ENCODE measurements at places on chromosomes 3 and 15. TPM values are rescaled to one million over a fixed set of nuclear protein-coding genes. Genes with fewer than 3 reads are reported as not detected.

- DNase-seq, result peak; percentile 73
- H3K4me3 ChIP-seq, result no peak overlapping the region
- no peaks in the 10 kb centered on the region for H3K36me3 ChIP-seq
- peak overlapping the region; percentile 25 for H3K27ac ChIP-seq
- H3K4me1 ChIP-seq, result peaks cover 48% of the 10 kb centered on the region
These were observed 131.2 kb downstream of the IGF1R start for GRCh38 chr15:98779463-98780071.

Gene PDZRN3
- total RNA-seq, result 104 TPM

Gene OR5K2
- not detected for total RNA-seq

DNA sequence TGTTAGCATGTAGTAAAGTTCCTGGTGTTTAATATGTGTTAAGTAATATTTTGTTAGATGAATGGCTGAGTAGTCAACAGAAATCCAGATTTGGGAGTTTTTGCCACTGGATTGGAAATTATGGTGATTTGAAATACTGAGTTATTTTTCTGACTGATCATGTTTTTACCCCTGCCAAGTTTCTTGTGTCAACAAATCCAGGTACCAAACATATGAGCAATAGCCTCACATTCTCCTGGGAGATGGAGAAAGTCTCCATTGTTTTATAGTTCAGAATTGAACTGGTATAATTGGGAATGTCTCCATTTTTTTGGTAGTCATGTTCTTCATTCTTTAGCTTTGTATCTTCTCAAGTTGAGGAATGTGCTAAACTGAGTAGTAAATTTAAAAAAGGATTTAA is 767.2 kb upstream of the LMCD1 start:
- H3K4me1 ChIP-seq, result no peaks in the 10 kb centered on the region
- H3K4me3 ChIP-seq, result no peak overlapping the region
- H3K36me3 ChIP-seq, result no peaks in the 10 kb centered on the region
- no peaks in the 10 kb centered on the region for H3K27me3 ChIP-seq
- no peak for DNase-seq
- no peak overlapping the region for H3K27ac ChIP-seq

DNA sequence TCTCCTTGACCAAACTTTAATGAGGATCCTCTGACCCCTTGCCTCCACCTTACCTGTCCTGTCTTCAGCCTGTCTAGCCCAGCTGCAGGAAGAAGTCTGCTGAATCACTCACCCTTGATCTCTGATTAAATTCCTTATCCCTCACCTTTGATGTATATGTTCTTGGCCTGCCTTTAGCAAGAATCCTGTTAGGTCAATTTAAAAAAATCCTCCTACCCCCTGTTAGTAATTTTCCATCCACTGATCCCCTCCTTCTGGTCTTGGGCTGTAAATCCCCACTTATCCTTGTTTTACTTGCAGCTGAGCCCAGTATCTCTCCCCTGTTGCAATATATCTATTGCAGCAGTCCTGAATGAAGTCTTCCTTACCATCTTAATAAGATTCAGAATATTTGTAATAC is 39.0 kb downstream of the MYH15 start:
- no peaks in the 10 kb centered on the region for H3K4me1 ChIP-seq
- H3K36me3 ChIP-seq, result no peaks in the 10 kb centered on the region
- DNase-seq, result no peak

DNA sequence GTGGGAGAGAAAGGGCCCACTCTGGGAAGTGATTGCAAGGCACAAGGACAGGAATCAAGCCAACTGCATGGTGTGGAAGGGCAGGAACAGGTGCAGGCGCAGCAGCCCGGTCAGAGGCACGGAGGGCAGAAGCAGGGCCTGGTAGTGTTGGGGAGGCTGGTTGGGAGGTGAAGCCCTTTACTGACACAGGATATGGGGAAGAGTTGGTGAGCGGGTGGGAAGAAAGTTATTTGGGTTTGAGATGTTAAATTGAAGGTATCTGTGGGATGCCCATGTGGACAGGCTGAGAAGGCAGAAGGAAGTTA is 83.6 kb upstream of the ABHD2 start:
- H3K4me1 ChIP-seq, result peaks cover 9% of the 10 kb centered on the region
- no peaks in the 10 kb centered on the region for H3K36me3 ChIP-seq
- H3K27ac ChIP-seq, result no peak overlapping the region
- H3K4me3 ChIP-seq, result no peak overlapping the region
- no peaks in the 10 kb centered on the region for H3K27me3 ChIP-seq
- no peak for DNase-seq

- no peak overlapping the region for H3K27ac ChIP-seq
- no peak for DNase-seq
- H3K4me3 ChIP-seq, result peak overlapping the region; percentile 55
- H3K36me3 ChIP-seq, result no peaks in the 10 kb centered on the region
- H3K27me3 ChIP-seq, result no peaks in the 10 kb centered on the region
These were observed 1.2 kb upstream of the FAM81A start for GRCh38 chr15:59436774-59437141.

DNA sequence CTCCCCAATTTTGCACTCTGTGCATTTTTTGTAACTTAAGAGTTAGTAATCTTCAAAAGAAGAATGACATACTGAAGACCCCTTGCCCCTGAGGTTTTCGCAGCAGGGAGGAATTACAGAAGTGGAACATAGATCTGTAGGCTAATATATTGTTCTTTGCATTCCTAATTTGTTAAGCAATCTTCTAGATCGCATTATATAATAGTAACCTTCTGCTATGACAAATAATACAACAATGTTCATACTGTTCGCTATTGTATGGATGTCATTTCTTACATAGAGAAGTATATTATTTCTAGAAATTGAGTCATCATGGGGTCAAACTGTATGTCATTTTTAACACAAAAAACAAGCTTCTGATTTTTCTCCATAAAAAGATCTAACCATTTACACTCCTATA is 95.8 kb upstream of the TGFBR2 start:
- DNase-seq, result no peak
- H3K4me1 ChIP-seq, result peaks cover 6% of the 10 kb centered on the region
- no peak overlapping the region for H3K27ac ChIP-seq
- H3K4me3 ChIP-seq, result no peak overlapping the region
- H3K36me3 ChIP-seq, result no peaks in the 10 kb centered on the region

DNA sequence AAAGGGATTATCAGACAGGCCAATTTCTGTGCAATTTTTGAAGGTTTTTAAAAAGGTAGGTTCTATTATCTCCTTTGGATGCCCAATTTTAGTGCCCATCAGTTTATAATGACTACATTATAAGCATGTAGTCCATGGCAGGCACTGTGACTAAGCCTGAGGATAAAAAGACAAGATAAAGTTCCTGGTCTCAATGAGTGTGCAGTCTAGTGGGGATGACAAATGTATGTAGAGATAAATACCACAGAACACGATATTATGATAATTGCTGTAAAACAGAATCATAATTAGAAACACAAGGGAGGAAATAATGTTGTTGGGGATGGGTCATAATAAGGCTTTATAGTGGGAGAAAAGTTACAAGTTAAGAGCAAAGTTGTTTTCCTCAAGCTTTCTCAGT is 163.1 kb downstream of the ZNF385D start:
- no peaks in the 10 kb centered on the region for H3K27me3 ChIP-seq
- no peak overlapping the region for H3K4me3 ChIP-seq
- no peaks in the 10 kb centered on the region for H3K36me3 ChIP-seq
- no peaks in the 10 kb centered on the region for H3K4me1 ChIP-seq
- H3K27ac ChIP-seq, result no peak overlapping the region

Gene OSTN
- not detected for total RNA-seq

Gene ACSBG1
- not detected for total RNA-seq

Gene CD47
- 48.8 TPM for total RNA-seq

GRCh38 chr3:85780806-85781205 is 822.0 kb downstream of the CADM2 start:
- H3K27me3 ChIP-seq, result no peaks in the 10 kb centered on the region
- H3K36me3 ChIP-seq, result no peaks in the 10 kb centered on the region
- H3K4me3 ChIP-seq, result no peak overlapping the region
- no peak for DNase-seq
- no peaks in the 10 kb centered on the region for H3K4me1 ChIP-seq

- no peaks in the 10 kb centered on the region for H3K27me3 ChIP-seq
- no peak overlapping the region for H3K27ac ChIP-seq
These were observed 75.5 kb downstream of the DPH6 start for GRCh38 chr15:35470441-35470840.

Gene SLCO3A1
- total RNA-seq, result 51.0 TPM

DNA sequence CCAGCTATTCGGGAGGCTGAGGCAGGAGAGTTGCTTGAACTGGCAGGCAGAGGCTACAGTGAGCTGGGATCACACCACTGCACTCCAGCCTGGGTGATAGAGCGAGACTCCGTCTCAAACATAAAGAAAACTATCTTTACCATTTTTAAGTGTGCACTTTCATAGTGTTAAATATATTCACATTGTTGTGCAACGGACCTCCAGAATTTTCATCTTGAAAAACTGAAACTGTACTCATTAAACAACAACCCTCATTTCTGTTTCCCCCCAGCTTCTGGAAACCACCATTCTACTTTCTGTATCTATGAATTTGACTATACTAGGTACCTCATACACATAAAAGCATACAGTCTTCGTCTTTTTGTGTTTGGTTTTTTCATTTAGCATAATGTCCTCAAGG is 375.1 kb downstream of the SHQ1 start:
- H3K27me3 ChIP-seq, result no peaks in the 10 kb centered on the region
- no peaks in the 10 kb centered on the region for H3K36me3 ChIP-seq
- DNase-seq, result no peak
- H3K27ac ChIP-seq, result no peak overlapping the region
- no peak overlapping the region for H3K4me3 ChIP-seq
- H3K4me1 ChIP-seq, result no peaks in the 10 kb centered on the region

DNA sequence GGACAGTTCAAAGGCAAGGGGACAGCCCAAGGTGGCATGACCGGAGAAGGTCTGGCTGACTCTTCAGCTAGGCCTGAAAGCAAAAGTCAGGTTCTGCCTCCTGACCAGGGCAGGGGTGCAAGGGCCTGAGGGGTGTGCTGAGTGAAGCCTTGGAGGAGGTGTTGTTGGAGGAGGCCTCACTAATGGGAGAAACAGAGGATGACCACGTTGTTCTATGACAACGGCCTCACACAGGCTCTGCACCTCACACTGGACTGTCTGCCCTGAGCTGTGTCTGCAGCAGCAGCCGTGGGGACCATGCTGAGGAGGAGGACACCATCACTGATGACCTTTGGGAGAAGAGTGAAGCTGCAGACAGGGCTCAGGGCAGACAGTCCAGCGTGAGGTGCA is 116.9 kb upstream of the ABHD17C start:
- no peaks in the 10 kb centered on the region for H3K4me1 ChIP-seq
- no peak overlapping the region for H3K27ac ChIP-seq
- H3K27me3 ChIP-seq, result no peaks in the 10 kb centered on the region
- DNase-seq, result no peak
- H3K4me3 ChIP-seq, result no peak overlapping the region

Gene SLCO2A1
- total RNA-seq, result 2.8 TPM

GRCh38 chr3:128294999-128295468 is 141.8 kb downstream of the EEFSEC start:
- H3K27me3 ChIP-seq, result no peaks in the 10 kb centered on the region
- H3K27ac ChIP-seq, result no peak overlapping the region
- no peaks in the 10 kb centered on the region for H3K36me3 ChIP-seq
- H3K4me3 ChIP-seq, result no peak overlapping the region
- no peak for DNase-seq

DNA sequence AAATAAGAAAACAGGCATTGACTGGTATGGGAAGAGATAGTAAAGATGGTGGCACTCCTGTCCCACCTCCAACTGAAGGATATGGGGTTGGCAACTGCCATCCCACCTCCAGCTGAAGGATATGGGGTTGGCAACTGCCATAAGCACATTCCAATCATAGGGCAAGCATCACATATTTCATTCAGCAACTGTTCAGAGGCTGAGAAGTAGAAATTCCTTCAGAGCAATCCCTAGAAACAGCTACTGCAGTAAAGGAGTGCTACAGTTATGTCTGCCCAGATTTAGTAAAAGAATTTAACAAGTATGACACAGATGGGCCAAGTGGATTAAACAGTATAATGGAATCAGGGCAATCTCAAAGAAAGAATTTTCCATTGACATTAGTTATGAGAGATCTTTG is 156.8 kb downstream of the IMPG2 start:
- no peak overlapping the region for H3K27ac ChIP-seq
- no peak for DNase-seq
- H3K4me3 ChIP-seq, result no peak overlapping the region
- no peaks in the 10 kb centered on the region for H3K27me3 ChIP-seq
- H3K4me1 ChIP-seq, result no peaks in the 10 kb centered on the region
- no peaks in the 10 kb centered on the region for H3K36me3 ChIP-seq

Gene CKMT1B
- total RNA-seq, result not detected

DNA sequence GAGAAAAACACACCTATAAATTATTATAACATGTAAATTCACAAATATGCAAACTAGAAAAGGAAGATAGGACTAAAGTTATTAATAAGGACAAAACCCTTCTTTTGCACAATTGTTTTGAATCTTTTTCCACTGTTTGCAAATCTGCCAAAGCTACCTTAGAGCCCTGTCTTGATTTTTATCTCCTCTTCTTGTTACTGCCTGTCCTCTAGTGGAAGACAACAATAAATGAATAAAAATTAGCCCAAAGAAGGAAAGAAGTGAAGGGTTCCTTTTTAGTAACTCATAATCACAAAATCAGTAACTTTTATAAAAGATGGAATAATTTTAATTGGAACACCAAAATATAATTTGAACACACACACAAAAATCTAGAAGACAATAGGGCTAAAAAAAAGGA is 2.7 kb downstream of the CD200R1 start:
- H3K4me3 ChIP-seq, result no peak overlapping the region
- H3K36me3 ChIP-seq, result no peaks in the 10 kb centered on the region
- H3K27ac ChIP-seq, result no peak overlapping the region
- DNase-seq, result no peak

All from heart left ventricle (tissue), 16 donors.